ENCODE measurements at places on chromosomes 2 and 18.

DNA sequence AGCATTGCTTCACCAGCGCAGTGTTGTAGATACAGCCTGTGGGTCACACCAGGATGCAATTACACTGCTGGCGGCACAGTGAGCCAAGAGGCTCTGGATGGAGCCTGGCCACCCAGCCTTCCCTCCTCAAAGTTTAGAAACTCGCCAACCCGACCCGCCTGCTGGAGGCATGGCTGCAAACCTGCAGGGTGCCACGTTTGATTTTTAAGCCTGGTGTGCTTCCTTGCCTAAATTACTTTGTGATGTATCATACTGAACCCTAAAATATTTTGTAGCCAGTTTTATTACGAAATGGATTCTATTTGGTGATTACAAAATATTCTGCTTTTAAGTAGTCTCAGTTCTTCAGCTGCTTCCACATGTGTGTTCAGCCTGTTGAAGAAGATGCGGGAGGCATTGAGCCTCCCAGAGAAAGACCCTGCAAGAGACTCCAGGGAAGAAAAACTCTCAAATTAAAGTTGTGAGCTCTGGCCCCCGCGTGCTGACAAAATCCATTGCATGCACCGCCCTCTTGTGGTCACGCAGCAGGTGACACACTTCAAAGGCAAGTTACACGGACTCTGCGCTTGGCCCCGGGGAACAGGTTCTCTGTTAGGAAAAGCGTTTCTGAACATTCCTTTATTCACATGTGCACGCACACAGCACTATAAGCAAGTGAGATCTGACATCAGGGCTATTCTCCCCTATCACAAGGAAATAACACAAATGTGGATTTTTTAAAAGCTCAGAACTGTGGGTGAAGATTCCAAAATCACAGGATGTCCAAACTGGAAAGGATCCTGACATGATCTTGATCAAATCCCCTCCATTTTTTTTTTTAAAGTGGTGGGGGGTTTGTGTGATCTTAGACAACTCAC lies 63.0 kb upstream of the TWIST2 start:
- peak; percentile 17 for DNase-seq

- DNase-seq, result no peak
Observed at GRCh38 chr18:48452861-48453323, 43.7 kb upstream of the ZBTB7C start.

GRCh38 chr2:215603440-215603839 lies 167.6 kb upstream of the FN1 start:
- DNase-seq, result no peak

DNA sequence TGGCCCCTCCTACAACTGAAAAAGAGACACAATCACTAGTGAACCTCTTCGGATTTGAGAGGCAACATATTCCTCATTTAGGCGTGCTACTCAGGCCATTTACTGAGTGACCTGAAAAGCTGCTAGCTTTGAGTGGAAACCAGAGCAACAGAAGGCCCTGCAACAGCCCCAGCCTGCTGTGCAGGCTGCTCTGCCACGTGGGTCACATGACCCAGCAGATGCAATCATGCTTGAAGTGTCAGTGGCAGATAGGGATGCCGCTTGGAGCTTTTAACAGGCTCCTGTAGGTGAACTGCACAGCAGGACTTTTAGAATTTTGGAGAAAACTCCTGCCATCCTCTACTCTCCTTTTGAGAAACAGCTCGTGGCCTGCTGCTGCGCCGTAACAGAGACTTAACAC lies 578.6 kb upstream of the RAB6C start:
- no peak for DNase-seq

DNA sequence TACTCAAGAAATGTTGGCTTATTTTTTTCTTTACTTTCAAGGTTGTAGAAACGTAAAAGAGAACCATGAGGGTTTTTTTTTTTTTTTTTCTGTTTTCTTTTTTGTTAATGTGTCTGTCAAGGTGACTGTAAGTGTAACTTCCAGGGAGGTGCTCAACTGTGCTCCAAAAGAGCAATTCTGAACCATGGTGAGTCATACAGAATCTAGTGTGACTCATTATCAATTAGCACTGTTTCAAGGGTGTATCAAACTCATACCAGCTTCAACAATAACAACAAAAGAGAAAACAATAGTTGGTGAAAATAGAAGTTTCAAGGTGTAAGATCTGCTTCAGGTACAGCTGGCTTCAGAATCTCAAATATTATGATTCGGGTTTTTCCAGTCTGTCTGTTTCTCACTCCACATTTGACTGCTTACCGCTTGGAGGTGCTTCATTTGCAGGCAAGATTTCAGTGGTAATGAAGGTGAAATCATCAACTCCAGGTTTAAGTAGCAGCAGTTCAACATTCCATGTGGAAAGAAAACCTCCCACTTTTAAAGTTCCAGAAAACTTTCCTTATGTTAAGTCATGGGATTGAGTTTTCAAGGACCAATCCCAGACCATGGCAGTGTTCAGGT lies 850.6 kb downstream of the CNTNAP5 start:
- DNase-seq, result no peak

DNA sequence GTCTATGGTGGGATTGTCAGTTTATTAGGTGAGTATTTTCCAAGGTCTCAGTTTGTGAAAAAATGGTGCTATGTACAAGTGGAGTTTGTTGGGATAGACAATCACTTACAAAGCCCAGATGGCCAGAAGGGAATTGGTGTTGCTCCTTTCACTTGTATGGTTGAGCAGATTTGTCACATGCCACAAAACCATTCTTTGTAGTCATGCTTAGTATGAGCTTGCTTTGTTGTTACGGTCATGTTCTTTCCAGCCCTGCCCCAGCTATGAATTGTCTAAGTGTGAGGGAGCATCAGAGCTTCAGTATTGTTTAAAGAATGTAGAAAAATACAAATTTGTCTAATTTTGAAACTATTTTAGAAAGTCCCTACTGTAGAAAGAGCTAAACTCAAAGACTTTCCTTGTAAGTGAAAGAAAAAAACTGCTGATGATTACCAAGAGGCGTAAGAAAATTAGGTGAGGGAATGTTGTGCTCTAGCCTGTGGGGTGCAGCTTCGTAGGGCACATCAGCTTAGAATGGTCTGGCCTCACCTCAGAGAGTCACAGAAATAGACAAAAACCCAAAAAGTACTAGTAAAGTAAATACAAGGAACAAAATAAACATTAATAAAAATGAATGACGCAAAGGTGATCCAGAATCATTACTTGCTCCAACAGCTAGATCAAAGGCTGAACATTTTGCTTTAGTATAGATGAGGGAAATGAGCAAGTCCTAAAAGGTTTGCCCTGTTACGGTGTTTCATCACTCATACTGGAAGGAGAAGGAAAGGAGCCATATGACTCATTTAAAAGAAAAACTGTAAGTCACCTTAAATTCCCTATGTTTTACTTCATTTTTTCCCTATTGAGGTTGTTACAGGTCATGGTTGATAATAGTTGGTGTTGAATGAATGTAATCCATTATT lies 9.2 kb downstream of the TGIF1 start:
- no peak for DNase-seq

DNA sequence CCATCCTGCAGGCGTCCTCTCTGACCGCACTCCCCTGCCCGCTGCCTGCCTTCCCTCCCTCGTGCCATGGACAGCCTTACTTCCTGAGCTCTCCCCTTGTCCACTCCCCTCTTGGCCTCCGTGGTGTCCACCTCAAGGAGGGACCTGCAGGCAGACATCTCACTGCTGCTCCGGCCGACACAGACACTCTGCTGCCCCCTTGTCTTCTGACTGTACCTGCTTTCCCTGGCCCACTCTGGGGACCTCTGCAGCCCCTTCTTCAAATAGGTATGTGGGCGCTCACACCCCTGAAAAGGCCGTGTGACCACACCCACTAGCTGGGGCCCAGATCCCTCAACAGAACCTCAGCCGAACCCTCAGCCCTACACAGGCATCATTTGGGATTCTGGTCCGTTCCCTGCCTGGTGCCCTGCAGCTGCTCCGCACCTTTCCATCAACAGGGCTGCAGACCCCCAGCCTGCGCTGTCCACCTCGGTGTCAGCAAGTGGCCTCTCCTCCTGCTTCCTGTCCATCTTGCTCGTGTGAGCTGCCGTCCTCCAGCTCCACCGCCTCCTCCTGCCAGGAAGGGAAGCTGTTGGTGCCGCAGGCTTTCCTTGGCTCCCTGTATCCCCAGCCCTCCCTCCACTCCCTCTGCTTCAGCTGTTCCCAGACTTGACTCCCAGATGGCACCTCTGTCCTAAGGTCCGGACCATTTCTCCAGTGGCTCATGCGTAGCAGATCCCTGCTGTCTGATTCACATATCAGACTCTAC lies 94.1 kb downstream of the KLHL29 start:
- DNase-seq, result no peak

GRCh38 chr2:162574615-162575452 lies 230.9 kb downstream of the GCA start:
- no peak for DNase-seq

GRCh38 chr18:63098018-63098981 lies 221.3 kb downstream of the BCL2 start:
- DNase-seq, result peak; percentile 73

- no peak for DNase-seq
Observed at GRCh38 chr2:232288489-232289030, 90.0 kb upstream of the ALPP start.

DNA sequence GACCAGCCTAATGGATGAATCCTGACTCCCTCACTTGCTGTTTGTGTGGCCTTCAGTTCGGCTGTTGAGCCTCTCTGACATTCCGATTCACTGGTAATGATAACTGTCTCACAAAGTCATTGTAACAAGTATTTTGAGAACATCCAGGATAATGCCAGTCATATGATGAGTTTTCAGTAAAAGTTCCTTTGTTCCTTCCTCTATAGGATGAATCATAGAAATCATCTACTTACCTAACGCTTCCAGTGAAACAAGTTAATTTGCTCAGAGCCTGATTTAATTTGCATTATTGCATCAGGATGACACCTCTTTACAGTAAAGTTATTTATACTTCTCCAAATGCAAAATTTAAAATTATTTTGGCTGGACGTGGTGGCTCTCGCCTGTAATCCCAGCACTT lies 32.0 kb downstream of the RAB31 start:
- no peak for DNase-seq

GRCh38 chr2:37781028-37781427 lies 109.6 kb upstream of the CDC42EP3 start:
- no peak for DNase-seq

DNA sequence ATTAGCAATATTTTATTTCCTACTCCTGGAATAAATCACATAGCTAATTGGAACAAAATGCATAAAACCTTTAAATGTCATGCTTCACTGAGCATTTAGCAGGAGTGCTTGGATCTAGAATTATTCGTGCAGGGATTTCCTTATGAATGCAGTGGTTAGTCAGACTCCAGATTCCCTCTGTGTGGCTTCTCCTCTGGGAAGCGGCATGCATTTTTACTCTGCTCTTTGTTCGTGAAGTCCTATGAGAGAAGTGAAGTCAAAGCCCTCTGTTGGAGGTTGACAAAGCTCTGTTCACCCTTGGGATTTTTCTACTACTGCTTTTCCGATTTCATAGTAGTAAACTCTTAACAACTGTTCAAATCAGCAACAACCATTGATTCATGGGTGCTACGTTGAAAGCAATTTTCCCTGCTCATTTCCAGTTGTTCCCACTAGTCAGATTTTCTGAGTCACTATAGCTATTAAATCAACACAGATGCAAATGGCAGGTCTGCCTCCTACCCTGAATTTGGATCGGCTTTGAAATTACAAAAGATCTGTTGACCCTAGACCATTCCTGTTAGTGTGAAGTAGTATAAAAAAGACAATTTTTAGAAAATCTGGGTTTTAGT lies 461.7 kb downstream of the STK39 start:
- DNase-seq, result no peak

GRCh38 chr2:81481994-81482368 lies 1177.4 kb upstream of the LRRTM1 start:
- no peak for DNase-seq

GRCh38 chr2:148534416-148535204 lies 109.9 kb upstream of the EPC2 start:
- DNase-seq, result peak; percentile 11

- DNase-seq, result no peak
Observed at GRCh38 chr2:195711478-195711877, 54.5 kb downstream of the SLC39A10 start.

GRCh38 chr2:166764216-166764615 lies 124.1 kb upstream of the XIRP2 start:
- no peak for DNase-seq

GRCh38 chr2:6249557-6249956 lies 557.4 kb downstream of the SOX11 start:
- no peak for DNase-seq

DNA sequence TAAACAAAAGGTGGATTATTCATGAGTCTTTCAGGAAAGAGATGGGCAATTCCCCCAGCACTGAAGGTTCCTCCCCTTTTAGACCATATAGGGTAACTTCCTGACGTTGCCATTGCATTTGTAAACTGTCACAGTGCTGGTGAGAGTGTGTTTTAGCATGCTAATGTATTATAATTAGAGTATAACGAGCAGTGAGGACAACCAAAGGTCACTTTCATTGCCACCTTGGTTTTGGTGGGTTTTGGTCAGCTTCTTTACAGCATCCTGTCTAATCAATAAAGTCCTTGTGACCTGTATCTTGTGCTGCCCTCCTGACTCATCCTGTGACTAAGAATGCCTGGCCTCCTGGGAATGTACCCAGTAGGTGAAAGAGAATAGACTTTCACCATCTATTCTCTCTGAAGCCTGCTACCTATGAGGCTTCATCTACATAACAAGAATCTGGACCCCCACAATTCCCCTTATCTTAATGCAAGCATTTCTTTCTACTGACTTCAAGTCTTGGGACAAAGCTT lies 148.7 kb downstream of the CABLES1 start:
- no peak for DNase-seq

DNA sequence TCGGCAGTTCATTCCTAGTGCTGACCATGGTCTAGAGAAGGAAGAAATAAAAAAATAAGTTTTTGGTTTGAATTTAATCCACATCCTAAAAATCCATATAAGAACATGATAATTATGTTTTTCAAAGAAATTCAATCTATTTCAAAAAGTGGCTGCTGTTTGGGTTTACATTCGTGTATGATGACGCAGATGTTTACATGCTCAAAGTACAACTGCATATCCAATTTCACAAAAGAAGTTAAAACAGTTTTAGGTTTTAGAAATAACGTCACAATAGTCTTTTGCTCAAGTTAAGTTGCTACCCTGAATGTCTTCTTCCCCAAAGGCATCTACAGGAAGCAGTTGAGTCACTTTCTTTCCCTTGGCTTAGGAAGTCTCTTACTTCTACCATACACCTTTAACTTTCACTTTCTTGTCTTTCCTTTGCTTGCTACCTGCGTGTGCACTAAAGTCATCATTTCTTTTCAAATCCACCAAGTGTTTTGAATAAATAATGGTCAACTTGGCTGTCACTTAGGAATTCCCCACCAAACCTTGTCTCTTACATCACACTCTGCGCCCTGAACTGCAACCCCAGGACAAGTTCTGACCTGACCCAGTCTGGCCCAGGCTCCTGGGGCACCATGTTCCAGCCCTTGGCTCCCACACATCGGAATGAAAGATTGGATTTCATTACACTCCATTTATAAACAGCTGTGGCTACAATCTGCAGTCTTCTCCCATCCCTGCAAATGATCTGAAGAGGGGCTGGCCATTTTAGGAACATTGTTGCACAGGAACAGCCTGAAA lies 28.4 kb downstream of the FAM237A start:
- no peak for DNase-seq

Data from Kasumi-1 (cell line).